ENCODE measurements at places on chromosomes 3 and 15.

DNA sequence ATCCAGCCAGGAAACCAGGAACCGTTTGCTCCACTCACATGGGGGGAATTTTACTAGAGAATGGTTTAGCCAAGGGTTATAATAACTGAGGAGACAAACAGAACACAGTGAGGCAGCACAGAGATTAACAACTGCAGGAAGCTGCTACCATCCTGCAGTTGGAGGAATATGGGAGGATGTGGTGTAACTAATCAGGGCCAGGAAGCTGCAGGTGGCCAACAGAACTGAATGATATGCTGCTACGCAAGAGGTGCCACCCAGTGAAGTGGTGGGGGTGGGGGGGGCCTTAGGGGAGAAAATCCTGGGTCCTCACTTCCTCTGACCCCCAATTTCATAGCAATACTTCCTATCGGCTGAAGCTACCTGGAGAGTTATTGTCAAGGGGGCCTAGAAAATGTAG, 306.4 kb upstream of the STT3B start:
- peak; percentile 47 for DNase-seq

- DNase-seq: no peak
These were observed 29.7 kb upstream of the SLMAP start for GRCh38 chr3:57726397-57726796.

- no peak for DNase-seq
These were observed 435.7 kb downstream of the DIPK2A start for GRCh38 chr3:144407335-144407734.

- no peak for DNase-seq
These were observed 80.0 kb downstream of the THSD4 start for GRCh38 chr15:71195242-71195641.

GRCh38 chr15:27693280-27693679, 405.8 kb downstream of the OCA2 start:
- no peak for DNase-seq

- DNase-seq: no peak
These were observed 1444.5 kb upstream of the CADM2 start for GRCh38 chr3:83514130-83514914.

DNA sequence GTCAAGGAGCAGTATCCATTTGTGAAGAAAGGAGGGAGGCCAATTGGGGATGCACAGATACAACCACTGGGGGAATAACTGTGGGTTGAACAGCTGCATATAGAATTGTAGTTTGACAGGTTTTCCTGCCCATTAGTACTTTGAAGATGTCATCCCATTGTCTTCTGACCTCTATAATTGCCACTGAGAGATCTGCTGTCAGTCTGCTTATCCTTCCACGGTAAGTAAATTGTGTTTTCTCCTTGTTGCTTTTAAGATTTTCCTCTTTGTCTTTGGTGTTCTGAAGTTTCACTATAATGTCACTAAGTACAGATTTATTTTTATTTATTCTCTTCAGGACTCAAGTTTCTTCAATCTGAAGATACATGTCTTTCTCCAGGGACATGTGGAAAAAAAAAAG, 56.6 kb downstream of the MOBP start:
- DNase-seq: no peak

GRCh38 chr3:6540981-6541380, 319.9 kb upstream of the GRM7 start:
- no peak for DNase-seq

DNA sequence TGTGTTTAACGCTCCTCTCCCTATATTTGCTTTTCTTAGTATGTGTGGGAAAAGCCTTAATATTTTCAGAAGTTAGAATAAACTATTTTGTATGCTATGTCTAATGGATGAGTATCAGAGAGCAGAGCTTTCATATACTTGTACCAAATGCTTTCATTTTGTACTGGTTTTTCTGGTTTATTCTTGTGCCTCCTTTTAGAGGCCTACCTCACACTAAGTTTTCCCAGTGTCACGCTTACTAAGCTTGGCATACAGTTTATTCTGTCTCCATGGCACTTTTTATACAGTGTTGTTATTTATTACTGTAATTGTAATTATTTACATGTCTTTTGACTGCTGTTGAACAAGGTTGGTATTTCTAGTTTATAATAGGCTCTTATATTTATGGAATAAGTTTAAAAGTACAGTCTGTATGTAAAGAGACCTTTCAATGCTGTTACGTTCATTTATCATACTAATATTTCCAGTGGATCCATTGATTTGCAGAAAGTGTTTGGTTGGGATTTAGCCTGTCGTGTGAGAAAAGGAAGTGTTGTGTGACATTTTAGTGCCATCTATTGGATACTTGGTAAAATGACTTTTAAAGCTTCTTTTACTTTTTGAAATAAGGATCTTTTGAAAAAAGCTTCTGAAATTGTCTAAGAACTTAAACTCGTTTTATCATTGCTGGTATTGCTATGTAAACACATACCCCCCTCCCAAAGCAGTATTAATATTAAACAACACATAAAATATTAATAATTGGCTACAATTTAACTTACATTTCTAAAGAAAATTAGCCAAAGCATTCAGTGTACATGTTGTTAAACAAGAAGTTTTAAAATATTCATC, 5.2 kb upstream of the EBLN2 start:
- no peak for DNase-seq

DNA sequence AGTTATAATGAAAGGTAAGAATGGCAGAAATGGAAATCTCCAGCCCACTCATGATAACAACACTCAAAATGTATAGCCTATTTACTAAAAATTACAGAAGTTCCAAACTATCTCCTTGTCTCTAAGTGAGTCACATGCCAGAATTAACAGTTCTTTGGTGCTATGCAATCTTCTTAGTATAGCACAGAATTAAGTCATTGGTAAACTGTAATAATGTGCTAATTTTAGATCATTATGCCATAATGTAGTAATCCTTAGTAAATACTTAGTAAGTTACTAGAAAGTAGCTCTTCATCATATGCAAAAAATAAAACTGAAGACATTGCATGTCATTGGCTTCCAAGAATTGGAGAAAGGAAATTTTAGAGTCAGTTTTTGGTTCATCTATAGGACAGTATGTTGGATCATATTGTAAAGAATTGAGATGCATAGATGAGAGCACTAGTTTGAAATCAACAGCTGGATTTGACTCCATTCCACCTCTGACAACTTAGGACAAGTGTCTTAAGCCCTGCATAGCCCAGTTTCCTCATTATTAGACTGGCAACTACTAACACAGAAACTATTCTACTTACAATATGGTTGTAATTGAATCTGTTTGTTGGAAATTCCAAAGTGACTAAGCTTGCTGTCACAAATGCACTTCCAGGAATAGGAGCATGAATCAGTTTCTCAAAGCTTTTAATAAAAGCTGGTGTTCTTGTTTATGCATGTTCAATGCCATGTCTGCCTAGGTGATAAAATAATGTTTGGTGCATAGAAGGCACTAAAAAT, 40.1 kb upstream of the CD47 start:
- no peak for DNase-seq

DNA sequence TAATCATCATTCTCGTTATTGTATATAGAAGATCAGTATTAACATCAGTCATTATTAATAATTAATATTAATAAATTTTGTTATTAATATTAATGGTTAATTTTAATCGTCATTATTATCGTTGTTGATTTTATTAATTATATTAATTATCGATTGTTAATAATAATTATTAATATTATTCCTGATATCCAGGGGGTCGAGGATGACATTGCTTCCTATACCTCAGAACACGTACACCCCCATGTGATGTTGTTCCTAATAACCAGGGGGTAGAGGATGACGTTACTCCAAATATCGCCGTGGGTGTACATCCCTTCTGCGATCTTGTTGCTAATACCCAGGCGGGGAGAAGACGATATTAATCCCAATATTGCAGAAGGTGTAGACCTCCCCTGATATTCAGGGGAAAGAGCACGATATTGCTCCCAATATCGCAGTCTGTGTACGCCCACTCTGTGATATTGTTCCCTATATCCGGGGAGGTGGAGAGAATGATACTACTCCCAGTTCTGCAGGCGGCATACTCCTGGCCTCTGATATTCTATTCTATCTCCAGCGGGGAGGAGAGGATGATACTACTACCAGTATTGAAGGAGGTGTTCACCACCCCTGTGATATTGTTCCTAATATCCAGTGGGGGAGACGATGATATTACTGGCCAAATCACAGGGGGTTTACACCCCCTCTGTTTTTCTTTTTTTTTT, 22.3 kb upstream of the BMF start:
- DNase-seq: no peak
